ENCODE measurements at places on chromosomes 13 and 19.

- no peak for DNase-seq
These were observed 167.1 kb upstream of the SOX1 start for GRCh38 chr13:111899714-111900389.

DNA sequence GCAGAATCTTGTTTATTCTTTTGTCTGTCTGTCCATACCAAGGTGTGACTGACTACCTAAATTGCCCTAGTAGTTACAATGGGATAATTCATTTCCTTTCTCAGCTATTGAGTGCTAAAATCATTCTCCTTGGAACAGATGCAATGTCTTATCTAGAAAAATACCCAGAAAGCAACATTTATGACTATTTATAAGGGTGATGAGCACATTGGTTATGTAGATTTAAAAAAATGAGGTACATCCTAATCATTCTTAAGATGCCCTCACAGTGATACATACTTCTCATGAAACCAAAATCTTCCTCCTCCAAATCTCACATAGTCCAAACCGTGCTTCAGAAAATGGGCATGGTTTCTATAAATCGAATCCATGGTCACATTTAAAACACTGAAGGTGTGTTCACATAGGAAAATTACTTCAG lies 11.6 kb upstream of the UBE2L5 start:
- DNase-seq, result no peak

DNA sequence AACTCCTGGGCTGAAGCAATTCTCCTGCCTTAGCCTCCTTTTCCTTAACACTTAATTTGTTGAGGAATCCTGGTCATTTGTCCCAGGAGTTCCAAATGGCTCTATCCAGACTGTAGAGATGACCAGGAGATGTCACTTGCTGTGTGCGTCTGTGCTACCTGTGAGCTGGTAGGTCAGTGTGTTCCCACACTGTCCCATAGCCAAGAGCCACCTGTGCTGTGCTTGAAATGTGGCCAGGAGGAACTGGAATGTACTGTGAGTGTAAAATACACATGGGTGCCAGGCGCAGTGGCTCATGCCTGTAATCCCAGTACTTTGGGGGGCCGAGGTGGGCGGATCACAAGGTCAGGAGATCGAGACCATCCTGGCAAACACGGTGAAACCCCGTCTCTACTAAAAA lies 29.4 kb upstream of the KDM4B start:
- DNase-seq, result no peak

DNA sequence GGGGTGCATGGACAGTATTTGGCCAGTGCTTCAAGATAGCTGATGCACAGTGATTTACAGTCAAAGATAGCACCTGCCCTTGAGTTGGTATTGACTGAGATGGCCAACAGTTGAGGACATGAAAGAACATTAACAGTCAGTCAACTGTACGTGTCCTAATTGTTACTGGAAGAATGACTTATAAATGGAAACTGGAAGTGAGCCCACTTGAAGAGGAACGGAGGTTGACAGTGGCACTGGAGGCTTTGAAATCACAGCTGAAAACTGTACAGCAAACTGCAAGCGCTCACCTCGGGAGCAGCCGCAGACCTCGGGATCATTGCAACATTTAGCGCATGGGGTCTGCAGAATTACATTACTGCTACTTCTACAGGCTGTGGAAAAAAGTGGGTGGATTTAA lies 77.1 kb downstream of the GGACT start:
- no peak for DNase-seq

DNA sequence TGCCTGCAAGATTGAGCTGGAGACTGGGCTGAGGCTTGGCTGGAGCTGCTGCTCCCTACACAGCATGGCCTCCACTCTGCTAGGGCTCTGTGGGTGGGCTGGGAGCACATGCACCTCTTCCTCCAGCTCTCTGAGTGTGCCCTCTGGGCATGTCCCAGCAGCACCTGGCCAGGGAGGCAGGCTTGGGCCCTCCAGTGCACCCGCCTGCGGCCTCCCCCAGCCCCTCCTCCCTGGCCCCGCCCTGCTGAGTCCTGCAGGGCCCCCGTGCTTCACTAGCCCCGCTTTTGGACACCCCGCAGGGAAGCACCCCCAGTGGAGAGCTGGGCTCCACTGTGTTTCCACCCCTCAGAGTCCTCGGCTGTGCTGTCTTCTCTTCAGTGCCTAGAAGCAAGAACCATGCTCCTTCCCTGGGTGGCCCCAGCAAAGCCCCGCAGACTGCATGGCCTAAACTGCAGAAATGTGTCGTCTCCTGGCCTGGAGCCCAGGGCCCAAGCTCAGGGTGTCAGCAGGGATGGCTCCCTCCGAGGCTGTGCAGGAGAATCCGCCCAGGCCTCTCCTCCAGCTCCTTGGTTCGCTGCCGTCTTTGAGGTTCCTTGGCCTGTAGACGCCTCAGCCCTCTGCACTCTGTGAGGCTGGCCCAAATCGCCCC lies 5.0 kb upstream of the TEX29 start:
- DNase-seq, result no peak

GRCh38 chr13:41974262-41974900 lies 13.5 kb upstream of the VWA8 start:
- no peak for DNase-seq

- no peak for DNase-seq
These were observed 46.6 kb upstream of the MYCBP2 start for GRCh38 chr13:77373502-77373901.

- no peak for DNase-seq
These were observed 6.9 kb downstream of the TPGS1 start for GRCh38 chr19:514166-514663.

- no peak for DNase-seq
These were observed 19.2 kb upstream of the C2CD4C start for GRCh38 chr19:428149-428548.

- DNase-seq, result no peak
These were observed 2.7 kb downstream of the B3GNT3 start for GRCh38 chr19:17797424-17798201.

GRCh38 chr13:106989876-106990275 lies 421.9 kb upstream of the ARGLU1 start:
- no peak for DNase-seq

DNA sequence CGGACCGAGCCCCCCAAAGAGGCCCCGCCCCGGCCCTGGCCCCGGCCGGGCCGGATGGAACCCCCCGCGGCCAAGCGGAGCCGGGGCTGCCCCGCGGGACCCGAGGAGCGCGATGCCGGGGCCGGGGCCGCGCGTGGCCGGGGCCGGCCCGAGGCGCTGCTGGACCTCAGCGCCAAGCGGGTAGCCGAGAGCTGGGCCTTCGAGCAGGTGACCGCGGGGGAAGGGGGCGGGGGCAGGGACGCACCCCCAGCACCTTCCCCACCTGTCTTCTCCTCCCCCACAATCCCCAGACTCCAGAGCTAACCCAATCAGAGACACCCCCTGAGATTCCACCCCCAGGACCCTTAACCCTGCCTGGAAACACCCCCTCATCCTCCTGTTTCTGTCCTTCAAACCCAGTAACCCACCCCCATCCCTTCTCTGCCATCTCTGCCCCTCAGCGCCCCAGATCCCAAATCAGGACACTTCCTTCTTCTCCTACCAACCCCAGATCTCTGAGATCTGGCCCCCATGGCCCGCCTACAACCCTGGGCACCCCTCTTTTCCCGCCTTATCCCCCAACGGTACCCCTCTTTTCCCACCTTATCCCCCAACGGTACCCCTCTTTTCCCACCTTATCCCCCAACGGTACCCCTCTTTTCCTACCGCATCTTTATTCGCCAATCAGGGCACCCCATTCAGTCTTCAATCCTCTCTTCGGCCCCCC lies 505 bp downstream of the ZSWIM4 start:
- DNase-seq, result no peak

GRCh38 chr13:45325806-45326205 lies 15.2 kb downstream of the TPT1 start:
- DNase-seq, result no peak

DNA sequence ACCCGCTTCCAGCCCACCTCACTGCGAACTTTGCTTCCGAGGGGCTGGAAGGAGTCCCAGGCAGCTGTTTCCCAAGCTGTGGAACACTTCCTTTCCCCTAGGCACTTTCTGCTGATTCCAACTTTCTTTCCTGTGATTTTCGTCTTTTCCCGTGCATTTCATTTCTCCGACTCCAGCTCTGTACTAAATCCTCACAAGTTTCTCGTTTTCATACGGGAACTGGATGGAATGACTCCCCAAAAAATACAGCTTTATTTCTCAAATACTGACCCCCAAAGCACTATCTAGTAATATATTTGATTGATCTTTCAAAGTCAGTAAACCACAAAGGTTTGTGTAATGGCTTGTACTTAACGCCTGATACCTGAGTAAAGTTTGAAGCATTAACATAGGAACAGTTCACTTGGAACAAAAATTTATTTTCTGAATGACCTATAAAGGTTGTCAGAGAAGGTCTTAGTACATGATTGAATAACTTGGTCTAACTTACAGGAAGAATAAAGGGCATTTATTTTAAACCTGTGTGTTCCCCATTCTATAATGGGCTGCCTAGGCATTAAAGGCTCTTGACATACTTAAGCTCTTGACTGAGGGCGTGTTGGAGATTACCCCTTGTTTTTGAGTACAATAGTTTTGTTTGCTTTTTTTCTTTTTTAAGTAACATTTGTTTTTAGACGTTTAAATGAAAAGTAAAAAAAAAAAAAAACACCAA lies 1.3 kb upstream of the PCDH9 start:
- no peak for DNase-seq

GRCh38 chr13:39263531-39263930 lies 225.3 kb downstream of the NHLRC3 start:
- no peak for DNase-seq

DNA sequence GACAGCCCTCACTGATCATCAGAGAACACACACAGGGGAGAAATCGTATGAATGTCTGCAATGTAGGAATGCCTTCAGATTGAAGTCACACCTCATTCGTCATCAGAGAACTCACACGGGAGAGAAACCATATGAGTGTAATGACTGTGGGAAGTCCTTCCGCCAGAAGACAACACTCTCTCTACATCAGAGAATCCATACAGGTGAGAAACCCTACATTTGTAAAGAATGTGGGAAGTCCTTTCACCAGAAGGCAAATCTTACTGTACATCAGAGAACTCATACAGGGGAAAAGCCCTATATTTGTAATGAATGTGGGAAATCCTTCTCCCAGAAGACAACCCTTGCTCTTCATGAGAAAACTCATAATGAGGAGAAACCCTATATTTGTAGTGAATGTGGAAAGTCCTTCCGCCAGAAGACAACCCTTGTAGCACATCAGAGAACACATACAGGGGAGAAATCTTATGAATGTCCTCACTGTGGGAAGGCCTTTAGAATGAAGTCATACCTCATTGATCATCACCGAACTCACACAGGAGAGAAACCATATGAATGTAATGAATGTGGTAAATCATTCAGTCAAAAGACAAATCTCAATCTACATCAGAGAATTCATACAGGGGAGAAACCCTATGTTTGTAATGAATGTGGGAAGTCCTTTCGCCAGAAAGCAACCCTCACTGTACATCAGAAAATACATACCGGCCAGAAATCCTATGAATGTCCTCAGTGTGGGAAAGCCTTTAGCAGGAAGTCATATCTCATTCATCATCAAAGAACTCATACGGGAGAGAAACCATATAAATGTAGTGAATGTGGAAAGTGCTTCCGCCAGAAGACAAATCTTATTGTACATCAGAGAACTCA lies 32.5 kb downstream of the ZNF567 start:
- DNase-seq, result no peak

DNA sequence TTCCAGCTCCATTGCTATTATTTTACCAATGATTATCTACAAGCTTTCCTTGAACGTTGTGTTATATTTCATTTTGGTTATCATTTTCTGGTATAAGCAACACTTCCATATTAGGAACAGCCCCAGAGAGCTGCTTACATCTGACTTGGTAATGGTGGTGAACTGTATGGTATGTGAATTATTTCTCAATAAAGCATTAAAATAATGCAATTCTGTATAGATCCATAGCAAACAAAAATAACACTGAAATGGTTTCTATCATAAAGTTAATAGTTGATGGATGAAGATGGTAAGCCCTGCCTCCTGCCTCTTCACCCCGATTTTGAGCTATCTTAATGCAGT lies 27.5 kb downstream of the GGACT start:
- no peak for DNase-seq

GRCh38 chr13:50228527-50228926 lies 213.3 kb downstream of the KCNRG start:
- no peak for DNase-seq

DNA sequence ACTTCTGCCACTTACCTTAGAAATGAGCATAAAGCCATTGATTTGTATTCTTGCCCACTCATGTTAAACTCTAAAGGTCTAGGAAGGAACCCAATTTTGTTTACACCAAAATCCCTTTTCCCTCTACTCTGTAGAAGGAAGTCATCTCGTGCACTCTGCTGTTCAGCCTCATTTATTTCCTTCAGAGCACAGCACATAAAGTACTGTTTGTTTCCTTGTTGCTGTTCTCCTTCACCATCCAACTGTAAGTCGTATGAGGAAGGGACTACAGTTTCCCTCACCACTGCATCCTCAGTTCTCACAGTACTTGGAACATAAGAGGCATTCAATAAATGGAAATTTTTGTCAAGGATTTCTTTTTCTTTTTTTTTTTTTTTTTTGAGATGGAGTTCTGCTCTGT lies 24.6 kb downstream of the CDADC1 start:
- DNase-seq, result no peak
